ENCODE measurements at places on chromosomes 3 and 15. TPM values are rescaled to one million over a fixed set of nuclear protein-coding genes. Genes with fewer than 3 reads are reported as not detected.

CRABP1 gene
- not detected for total RNA-seq

RNF111 gene
- 22.2 TPM for total RNA-seq

IL16 gene
- total RNA-seq, result 83.2 TPM

IL5RA gene
- 0.34 TPM for total RNA-seq

ICE2 gene
- total RNA-seq, result 61.3 TPM

P2RY1 gene
- 0.38 TPM for total RNA-seq

SATB1 gene
- 159 TPM for total RNA-seq

LARP6 gene
- not detected for total RNA-seq

VGLL3 gene
- not detected for total RNA-seq
